ENCODE measurements at places on chromosomes 7 and 10. TPM values are rescaled to one million over a fixed set of nuclear protein-coding genes. Genes with fewer than 3 reads are reported as not detected.

DNA sequence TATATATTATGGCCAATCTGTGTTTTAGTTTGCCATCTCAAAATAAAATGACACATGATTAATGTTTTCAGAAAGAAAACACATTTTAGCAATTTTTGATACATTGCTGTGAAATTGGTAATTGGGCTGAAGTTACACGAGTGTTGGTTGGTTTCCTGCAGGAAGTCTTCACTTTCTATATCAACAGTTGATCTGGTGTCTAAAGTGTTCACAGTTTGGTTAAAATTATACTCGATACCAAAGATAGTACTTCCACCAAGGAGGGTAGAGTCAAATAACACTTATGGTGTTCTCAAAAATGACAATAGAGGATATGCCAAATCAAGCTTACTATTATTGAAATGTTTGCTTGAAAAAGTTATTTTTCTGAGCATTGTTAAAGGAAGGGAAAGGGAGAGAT lies 120.3 kb upstream of the GLCCI1 start:
- no peak for DNase-seq

DNA sequence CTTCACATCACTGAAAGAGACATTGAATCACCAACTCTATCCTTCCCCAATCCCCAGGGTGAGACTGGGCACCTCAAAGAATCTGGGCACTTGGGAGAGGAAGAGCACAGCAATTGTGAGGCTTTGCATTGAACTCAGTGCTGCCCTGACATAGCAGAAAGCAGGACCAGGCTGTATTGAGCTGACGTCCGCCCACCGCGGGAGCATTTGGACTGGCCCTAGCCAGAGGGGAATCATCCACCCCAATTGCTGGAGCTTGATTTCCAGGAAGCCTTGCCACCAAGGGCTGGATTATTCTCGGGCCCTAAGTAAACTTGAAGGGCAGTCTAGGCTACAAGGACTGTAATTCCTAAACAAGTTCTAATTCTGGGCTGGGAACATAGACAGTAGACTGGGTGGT lies 416.3 kb upstream of the PHF14 start:
- no peak for DNase-seq

Gene TAS2R5
- 0.53 TPM for total RNA-seq

DNA sequence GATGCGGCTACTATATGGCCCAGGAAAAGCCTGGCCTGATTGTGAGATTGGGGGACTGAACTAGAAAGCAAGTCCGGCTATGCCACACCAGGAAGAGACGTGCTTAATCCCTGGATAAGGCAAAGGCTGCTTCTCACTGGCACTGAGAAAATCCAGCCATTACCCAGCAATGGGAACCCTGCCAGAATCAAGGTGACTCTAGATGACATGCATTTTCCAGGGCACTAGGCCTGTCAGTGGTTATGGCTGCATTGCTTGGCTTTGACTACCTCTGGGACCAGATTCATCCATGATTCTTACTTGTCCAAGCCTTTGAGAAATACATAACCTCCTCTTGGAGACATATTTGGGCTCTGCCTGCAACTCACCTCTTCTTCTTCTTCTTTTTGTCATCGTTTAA lies 317.2 kb downstream of the GRID1 start:
- DNase-seq, result no peak

DNA sequence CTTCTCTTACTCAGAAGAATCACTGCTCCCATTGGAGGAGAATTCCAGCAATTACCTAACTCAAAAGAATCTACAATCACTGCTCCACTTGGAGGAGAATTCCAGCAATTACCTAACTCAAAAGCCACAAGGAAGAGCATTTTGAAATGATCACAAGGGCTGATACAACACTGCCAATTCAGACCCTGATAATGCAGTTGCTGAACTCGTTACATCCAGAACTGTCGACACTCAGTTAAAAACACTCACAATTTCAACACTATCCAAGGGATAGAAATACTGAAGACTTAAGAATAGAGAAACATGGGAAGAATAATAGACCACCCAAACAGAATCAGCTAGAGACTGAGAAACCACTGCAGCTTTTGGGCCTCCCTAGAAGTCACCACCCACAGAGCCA lies 27.8 kb downstream of the AFAP1L2 start:
- no peak for DNase-seq

GRCh38 chr10:125455431-125455830 lies 227.5 kb downstream of the TEX36 start:
- DNase-seq, result no peak

Gene CYP2C19
- 0.44 TPM for total RNA-seq

Gene VWDE
- 1.2 TPM for total RNA-seq

All from pancreas (tissue), 10 donors.